ENCODE measurements at places on chromosomes 7 and 10.

GRCh38 chr10:86757113-86757972 lies 924 bp downstream of the BMPR1A start:
- peak; percentile 72 for DNase-seq

DNA sequence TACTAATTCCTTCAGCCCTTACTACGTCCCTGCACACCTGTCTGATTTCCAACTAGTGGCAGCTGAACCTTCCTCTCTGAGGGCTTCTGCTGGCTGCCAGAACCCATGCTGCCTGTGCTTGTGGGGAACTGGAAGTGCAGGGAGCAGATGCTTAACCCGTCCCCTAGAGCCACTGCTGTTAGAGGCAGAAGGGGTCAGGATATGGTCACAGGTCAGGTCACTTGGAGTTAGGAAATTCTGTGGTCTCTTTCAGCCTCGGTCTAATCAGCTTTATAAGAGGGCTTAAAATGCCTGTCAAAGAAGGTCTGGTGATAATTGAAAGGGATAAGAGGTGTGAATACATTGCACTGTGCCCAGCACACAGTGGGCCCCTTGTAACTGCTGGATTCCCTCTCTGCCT lies 82.0 kb downstream of the PLPP4 start:
- DNase-seq: no peak

DNA sequence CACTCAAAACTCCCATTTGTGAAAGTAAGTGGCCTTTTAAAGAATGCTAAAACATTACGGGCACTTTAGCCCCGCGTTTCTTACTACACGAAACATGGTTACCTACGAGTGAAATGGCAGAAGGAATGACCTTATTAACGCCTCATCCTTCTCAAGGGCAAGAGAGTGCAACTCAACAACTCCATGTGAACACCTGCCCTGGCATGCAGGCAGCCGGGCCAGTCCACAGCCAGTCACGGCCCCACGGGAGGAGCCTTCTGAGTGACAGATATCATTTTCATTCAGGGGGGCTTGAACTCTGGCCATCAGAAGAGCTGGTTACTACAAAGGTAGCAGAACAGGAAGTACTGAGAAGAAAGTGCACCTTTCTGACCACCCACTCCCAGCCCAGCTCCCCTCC lies 236.1 kb downstream of the PTPRN2 start:
- DNase-seq: no peak

- DNase-seq: peak; percentile 6
Measured at GRCh38 chr10:113616244-113617074, 47.4 kb downstream of the NRAP start.

DNA sequence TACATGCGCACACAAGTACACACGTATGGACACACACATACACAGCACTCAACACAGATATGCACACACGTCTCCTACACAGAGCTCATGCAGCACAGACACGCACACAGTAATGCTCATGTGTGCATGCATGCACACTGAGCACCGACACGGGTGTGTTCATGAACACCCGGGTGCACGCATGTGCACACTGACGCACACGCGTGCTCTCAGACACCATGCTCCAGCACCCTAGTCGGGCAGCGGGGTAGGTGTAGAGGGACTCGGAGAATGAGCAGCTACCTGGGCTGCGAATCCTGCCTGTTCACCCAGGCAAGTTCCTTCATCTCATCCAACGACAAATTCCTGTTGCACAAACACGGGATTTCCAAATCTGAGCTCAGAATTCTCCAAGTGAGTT lies 184.7 kb downstream of the MAD1L1 start:
- no peak for DNase-seq

DNA sequence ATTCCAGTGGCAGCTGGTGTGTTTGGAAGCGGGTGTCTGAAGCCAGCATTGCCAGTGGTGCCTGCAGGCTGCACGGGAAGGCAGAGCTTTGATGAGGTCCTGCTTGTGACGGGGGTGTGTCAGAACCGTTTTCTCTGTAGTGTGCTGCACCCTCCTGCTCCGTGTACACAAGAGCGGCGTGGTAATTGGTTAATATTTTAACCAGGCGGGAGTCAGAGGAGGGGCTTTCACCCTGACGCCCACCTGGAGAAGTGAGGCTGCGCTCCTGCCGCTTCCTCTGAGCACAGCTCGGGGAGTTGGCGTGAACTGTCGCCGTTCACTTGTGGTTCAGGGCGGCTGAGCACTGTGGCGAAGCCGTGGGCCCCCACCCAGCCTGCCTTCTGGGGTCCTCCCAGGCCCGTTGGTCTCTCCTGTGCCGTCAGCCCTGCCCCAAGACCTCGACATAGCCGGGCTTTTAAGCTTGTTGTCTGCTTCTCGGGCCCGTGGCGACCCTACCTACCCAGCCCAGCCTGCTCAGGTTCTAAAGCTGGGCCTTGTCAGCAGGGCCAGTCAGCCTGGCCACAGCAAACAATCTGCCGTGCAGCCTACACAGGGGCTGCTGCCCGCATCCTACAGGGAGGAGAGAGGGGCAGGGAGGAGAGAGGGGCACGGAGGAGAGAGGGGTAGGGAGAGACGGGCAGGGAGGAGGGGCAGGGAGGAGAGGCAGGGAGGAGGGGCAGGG lies 11.6 kb downstream of the NKX6-2 start:
- peak; percentile 17 for DNase-seq

DNA sequence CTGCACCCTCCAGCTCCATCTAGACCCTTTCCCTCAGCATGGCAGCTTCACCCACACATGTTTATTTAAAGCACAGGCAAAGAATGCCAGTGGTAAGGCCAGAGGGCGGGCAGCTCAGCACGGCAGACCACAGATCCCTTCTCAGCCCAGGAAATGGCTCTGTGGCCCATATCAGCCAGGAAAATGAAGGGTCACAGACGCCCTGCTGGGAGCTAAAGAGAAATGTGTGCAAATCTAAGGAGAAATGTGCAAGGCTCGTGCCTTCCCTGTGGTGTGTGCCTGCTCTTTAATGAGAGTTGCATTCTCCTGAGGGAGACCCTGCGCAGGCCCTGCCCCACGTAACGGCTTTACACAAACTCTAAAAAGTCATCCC lies 23.0 kb downstream of the PTPRN2 start:
- no peak for DNase-seq

- DNase-seq: no peak
Measured at GRCh38 chr7:156954941-156955340, 5.4 kb downstream of the NOM1 start.

DNA sequence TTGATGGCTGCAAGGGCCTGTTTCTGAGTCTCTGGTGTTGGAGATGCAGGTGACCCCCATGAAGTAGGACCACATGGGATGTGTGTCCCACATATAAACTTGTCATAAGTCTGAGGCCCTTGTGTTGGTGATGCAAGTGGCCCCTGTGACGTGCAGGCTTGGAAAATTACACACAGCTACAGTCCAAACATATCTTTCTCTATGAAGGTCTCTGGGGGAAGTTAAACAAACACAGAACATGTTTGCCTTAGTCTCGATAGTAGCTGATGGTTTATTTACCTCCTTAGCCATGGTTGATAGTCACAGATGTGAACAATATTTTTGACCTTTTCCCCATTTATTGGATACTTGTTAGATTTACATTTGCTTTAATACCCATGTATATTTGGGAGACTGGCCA lies 64.7 kb downstream of the ADCY1 start:
- DNase-seq: no peak

- DNase-seq: no peak
Measured at GRCh38 chr10:11262494-11263345, 245.0 kb downstream of the CELF2 start.

DNA sequence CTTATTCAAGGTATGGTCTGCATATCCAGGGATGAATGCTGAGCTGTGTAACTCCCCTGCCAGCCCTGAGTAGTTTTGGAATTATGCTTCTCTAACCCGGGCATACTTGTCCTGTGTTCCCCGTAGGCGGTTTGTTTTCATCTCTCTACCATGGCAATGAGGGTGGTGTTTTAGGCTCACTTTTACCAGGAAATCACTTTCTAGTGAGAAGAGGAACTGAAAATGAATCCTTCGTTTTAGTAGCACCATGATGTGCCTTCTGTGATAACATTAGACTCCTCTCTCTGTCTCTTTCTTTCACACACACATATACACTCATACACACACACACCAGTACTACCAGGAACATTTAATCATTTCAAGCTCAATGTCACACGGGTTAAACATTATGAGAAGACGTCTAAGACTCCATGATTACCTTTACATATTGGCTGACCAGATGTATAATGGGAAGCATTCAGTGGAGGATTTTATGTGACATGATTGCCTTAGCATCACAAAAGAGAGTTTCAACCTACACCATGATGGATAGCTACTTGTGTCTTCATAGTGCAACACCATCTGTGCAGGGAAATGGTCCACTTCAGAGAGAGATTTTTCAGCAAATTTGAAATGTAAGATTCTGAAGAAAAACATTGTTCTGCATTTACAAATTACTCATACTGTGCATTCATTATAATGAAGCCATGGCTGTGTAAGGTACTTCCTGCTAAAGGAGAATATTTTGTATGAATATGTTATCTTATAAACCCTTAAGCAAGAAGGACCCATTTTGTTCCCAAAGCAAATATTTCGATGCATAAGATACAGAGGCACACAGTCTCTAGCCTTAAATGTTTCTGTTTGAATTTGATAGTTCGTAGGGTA lies 31.0 kb upstream of the PFKP start:
- DNase-seq: no peak

DNA sequence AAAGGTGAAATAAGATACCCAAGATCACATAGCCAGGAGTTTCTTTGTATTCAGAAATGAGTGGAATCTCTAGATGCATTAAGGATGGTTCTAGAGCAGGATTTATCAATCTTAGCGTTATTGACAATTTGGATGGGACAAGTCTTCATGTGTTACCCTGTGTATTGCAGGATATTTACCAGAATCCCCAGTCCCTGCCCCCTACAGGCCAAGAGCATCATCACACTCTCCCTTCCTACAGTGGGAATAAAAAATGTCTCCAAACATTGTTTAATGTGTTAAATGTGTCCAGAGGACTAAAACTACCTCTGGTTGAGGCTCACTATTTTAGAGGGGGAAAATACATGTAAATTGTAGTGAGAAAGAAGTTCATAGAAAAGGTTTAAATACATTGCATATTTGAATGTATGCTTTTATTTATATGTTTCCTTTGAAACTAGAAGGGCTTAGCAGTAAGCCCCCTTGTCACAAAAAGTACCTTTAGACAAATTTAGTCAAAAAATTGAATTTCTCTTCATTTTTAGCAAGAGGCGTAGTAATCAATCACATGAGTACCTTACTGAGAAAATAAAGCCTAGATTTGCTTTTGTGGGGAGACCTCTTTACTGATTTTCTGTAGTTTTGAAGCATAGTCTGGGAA lies 141.2 kb downstream of the MLLT10 start:
- DNase-seq: peak; percentile 25

DNA sequence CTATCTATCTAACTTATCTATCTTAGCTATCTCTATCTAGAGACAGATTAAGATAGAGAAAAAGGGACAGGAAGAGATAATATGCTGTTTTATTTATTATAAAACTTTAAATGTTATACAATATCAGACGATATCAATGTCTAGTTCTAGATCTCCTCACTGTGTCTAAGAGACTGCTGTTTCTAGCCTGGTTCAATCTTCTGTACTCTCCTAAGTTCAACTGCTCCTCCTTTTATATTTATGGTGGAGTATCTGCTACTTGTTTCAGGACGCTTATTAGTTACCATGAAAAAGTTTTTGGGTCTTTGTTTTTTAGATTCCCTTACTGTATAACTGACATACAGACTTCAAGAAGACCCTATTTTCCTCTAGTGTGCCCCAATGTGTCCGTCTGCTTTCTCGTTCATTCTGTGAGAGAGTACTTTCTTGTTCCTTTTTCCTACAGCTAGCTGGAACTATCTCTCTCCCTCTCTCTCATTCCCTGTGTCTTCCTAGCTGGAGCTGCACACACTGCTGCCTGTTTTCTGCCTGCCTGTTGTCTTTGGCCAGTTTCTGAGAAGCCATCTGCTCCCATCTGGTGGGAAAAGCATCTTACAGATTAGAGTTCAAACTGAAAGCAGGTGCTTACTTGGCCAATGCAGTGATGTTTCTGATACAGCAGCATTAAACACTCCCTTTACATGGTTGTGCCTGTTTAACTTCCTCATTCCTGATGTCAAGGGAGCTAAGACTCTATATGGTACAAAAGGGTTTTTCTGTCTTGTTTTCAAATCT lies 49.4 kb upstream of the ARL4A start:
- DNase-seq: peak; percentile 14

GRCh38 chr10:91887272-91888076 lies 21.8 kb downstream of the FGFBP3 start:
- DNase-seq: peak; percentile 48

- DNase-seq: no peak
Measured at GRCh38 chr7:105926131-105926530, 36.9 kb upstream of the CDHR3 start.

GRCh38 chr7:68205826-68206225 lies 1209.2 kb downstream of the TYW1 start:
- no peak for DNase-seq

DNA sequence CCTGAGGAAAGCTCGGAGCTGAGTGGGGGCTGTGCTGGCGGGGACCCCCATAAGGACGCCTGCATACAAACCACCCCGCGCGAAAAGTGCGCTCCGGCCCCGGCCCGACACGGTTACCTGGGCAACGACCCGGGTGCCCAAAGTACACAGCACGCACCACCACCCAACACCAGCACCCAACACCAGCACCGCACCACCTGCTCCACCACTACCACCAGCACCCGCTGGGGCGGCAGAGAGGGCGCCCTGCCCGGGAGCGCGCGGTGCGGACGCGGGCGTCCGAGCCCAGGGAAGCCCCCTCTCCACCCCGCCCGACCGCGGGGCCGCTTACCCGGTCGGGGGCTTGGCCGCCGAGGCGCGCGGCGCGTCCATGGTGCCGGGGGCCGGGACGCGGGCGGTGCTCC lies 345 bp downstream of the COBL start:
- DNase-seq: no peak

- DNase-seq: no peak
Measured at GRCh38 chr10:12397147-12397896, 48.0 kb downstream of the CAMK1D start.

- DNase-seq: peak; percentile 16
Measured at GRCh38 chr10:110207805-110208613, 604 bp downstream of the MXI1 start.

- no peak for DNase-seq
Measured at GRCh38 chr7:32289651-32290414, 200.3 kb downstream of the LSM5 start.

GRCh38 chr7:96308253-96308949 lies 13.5 kb downstream of the SLC25A13 start:
- DNase-seq: no peak

GRCh38 chr7:94888551-94888950 lies 18.8 kb upstream of the PPP1R9A start:
- DNase-seq: no peak

DNA sequence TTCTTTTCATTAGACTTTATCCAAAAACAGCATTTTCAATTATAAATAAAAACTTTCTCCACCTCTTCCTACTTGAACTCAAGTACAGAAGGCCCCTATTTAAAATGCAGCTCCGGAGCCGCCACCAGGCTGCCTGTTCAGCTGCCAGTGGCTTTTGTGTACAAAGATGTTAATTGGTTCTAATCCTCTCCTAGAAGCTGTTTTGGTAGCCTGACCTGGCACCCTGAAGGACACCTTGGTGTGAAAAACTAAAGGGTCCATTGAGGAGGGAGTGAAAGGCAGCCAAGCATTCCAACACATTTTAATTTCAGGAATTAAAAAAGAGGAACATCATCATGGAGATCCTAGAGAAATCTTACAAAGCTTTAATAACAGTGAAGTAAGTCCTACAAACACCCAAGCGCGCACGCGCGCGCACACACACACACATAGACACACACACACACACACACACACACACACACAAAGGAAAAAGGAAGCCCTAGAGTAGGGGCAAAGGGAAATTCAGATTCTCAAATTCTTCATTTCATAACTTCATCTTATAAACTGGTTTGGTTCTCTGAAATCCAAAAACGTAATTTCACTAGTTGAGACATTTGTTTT lies 41.4 kb downstream of the VAX1 start:
- DNase-seq: no peak

GRCh38 chr7:81433206-81433605 lies 336.6 kb downstream of the HGF start:
- DNase-seq: peak; percentile 65

Measured in fibroblast of upper back skin (primary cell).